ENCODE measurements at places on chromosomes 7 and 10.
A peak's percentile ranks its signal among the peaks of the same experiment; 100 is the strongest.

DNA sequence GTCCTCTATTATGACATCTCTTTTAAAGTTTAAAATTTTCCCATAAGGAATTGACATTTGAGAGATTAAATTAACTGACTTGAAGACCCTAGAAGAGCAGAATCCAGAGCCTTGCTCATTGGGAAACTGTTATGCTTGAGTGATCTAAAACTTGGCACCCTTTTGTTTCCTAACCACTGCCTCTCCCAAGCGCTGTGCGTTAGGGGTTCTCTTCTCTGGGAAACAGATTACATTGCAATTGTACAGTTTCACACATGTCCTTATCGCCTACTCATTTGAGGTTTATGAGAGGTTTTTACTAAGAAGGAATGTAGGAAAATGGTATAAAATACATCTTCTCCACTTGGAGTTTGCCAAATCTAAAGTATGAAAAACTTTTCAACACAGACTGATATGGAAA is 126.8 kb upstream of the AMPH start:
- no peak for DNase-seq

- no peak for DNase-seq
Measured at GRCh38 chr10:25493122-25493893, 318.5 kb downstream of the GPR158 start.

DNA sequence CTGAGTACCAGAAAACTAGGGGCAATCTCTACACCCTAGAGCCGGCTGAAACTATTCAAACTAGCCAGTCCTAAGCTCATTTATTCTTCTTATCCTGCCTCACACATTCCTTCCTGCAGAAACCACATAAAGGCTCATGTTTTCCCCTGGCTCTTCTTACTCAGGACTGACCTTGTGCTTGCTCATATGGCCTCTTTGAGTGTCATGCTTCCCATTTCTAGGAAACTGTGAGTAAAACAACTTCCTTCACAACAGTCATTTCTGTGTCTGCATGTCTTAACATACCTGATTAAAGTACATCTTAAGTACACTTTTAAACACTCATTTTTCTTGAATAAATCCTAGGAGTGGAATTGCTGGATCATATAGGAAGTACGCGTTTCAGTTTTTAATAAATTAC is 52.3 kb upstream of the KIAA1217 start:
- no peak for DNase-seq

DNA sequence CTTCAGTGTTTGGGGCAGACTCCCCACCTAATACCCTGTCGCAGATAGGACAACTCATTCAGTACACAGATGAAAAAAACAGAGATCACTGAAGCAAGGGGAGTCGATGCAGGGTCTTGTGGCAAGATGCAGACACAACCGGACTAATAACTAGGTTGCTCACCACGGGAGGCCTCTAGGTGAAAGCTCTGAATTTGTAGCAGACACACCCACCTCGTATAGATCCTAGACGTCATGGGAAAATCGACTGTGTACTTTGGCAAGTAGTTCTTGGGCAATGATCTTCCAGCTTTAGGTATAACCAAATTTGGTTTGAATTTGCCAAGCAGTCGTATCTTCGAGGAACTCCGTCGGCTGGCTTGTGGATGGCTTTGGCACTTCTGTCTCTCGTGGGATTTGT is 88.1 kb downstream of the TCF7L2 start:
- DNase-seq = no peak

DNA sequence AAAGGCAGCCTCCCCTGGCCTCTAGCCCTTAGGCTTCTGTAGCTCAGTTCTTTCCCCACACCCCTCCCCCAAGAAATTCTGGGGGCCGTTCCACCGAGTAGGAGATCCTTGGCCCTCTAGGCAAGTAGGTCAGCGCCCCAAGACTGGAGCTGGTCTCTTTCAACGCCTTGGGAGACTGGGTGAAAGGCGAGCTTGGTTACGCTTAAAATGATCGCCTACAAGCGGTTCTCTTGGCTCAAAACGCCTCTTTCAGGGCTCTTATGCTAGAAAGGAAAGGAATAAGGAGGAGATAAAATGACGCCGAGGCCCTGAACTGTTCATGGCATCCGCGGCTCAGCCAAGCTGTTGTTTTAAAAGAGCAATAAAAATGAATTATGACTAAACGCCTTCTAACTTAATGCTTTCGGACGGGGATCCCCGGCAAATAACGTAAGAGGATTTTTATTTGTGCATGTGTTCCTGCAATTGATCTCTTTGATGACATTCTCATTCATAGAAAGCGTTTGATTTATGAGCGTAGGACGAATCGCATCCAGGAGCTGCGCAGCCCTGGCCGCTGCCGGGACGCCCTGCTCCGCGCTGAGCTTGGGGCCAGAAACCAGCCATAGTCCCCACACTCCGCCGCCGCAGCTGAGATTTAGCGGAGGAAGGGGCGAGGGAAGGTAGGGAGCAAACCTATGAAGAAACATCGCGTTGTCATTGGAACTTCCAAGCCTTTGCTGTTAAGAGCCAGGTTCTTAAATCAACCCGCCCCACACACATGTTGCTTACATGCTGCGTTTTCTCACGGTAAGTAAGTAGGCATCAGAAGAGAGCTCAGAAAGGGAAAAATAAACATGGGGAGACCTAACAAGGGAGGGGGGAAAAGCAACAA is 3.0 kb upstream of the HOXA1 start:
- DNase-seq = no peak

- DNase-seq = peak; percentile 18
Measured at GRCh38 chr7:157113607-157114006, 25.1 kb upstream of the UBE3C start.

- DNase-seq = no peak
Measured at GRCh38 chr10:130717083-130717482, 580.9 kb downstream of the GLRX3 start.

- DNase-seq = no peak
Measured at GRCh38 chr7:71443191-71443530, 311.2 kb downstream of the GALNT17 start.

DNA sequence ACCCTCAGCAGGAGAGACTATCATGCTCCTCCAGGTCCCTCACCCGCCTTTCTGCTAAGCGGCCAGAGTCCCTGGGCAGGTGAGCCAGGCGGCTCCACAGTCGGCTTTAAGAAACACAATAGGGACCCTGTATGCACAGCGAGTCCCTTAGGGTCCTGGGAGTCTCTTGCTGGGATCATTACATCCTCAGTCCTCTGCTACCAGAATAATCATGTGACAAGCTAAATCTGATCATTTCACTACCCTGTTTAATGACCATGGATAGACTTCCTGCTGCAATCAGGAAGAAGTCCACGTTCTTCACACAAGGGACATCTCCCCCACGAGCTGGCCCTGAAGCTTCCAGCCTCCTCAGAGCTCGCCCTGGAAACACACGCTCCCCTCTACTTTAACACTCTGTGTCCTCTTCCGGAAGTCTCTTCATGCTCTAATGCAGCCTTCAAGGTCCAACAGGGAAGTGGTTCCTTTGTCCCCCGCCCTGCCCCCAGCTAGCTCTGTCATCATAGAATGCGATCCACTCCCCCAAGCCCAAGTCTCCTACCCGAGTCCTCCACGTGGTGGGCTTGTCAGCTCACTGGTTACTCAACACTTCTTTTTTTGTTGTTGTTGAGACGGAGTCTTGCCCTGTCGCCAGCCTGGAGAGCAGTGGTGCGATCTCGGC is 101.5 kb downstream of the RNF216 start:
- DNase-seq = no peak

GRCh38 chr7:9645756-9646155 is 1212.3 kb downstream of the NXPH1 start:
- DNase-seq = no peak

DNA sequence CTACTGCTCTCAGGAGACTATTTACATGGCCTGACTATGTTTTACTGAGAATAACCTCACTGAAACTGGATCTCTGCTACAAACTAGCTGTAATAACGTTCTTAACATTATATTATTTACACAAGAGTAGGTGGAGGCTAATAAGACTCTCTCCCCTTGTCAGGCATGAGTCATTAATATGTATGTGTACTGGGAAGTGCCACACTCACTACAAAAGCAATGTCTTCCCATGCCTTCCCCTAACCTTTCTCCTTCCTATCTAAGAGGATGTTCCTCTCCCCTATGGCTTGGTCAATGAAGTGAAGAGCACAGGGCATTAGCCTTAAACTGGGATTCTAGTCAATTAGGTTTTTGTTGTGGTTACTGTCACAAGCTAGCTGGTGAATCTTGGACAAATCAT is 147.9 kb downstream of the DGKB start:
- DNase-seq = no peak

DNA sequence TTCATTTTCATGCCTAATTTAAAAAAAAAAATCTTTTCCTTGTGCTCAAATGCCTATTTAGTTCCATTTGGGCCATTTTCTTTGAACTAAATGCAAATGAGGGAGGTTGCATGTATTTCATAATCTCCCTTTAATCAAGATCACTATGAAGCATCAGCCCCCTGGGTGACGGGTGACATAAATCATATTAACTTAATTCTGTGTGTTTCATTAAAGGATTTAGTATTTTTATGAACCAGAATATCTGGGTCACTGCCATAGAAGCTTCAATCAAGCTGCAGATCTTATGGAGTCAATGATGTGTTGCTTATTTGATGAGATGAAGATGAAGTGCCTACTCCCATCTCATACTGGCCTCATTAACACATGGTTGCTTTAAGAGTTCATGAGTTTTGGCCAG is 301.9 kb upstream of the PRKCQ start:
- DNase-seq = no peak

- no peak for DNase-seq
Measured at GRCh38 chr7:134014935-134015334, 112.2 kb upstream of the LRGUK start.

GRCh38 chr10:70679498-70679897 is 7.2 kb downstream of the ADAMTS14 start:
- DNase-seq = no peak

GRCh38 chr7:25881317-25882037 is 270.5 kb upstream of the NFE2L3 start:
- DNase-seq = no peak

DNA sequence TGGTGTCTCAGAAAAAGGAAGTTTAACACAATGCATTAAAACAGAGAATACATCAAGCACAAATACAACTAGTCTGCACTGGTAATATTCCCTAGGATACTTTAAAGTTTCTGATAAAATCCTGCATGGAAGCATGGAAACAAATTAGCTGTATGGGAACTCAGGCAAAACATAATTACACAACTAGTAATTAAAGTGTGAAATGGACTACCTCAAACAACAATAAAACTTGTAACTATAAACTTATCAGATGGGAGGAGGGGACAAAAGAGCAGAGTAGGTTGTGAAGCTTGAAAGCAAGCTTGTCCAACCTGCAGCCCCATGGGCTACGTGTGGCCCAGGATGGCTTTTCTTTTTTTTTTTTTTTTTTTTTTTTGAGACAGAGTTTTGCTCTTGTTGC is 98.9 kb downstream of the PARD3 start:
- no peak for DNase-seq

- DNase-seq = no peak
Measured at GRCh38 chr10:33735464-33735923, 401.0 kb upstream of the NRP1 start.

GRCh38 chr10:10056961-10057360 is 960.7 kb upstream of the CELF2 start:
- no peak for DNase-seq

DNA sequence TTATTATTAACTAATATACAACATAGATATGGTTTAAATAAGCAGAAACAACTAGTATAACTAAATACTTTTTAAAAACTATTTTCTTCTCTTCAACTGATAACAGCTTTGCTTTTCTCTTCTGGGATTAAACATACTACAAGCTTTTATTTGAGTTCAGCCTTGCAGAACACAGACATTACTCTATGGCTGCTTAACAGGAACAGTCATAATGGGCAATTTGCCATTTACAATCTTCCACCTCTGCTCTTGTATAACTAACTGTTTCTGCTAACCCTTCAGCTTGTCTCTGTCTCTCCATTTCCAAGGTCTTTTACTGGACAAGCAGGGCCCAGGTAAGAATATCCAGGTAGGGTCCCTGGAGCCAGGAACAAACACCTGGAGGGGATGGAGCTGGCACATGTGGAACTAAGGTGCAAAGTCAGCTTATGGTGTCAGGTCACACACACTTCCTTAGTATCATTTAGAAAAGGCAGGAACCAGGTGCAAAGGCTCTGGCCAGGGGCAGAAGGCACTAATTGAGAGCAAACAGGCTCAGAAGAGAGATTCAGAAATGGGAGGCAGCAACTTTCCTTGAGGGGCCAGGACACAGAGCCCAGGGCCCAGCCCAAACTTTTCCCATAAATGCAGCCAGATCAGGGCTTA is 93.1 kb downstream of the STRA8 start:
- no peak for DNase-seq

- DNase-seq = no peak
Measured at GRCh38 chr10:65033957-65034356, 1512.8 kb downstream of the REEP3 start.

DNA sequence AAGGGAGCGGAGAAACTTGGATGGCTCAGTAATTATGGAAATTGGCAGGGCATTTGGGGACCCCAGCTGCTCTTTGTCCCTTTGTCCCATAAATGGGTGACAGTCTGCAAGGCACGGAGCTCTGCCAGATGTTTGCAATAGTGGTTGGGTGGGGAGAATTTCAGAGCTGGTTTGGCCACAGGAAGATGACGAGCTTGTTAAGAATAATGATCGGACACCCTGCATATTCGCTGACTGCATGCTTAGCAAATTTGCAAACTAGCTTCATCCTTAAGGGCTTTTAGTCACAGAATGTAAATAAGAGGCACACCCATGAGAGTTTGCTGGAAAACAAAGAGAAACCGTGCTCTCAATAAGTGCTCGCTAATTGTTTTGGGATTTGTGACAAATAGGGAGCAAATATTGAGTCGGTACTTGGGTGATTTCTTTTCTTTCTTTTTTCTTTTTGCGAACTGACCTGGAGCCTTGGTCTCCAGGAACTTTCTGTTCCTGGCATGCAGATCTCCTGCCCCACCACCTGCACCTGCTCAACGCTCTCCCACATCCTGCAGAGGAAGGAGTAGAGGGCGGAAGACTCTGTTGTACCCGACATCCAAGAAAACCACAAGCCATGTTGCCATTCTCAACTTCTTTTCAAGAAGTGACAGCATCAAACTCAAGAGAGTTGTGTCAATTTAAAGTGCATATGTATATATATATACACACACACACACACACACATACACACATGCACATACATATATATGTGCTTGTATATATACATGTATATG is 238.9 kb downstream of the CAMK1D start:
- no peak for DNase-seq

DNA sequence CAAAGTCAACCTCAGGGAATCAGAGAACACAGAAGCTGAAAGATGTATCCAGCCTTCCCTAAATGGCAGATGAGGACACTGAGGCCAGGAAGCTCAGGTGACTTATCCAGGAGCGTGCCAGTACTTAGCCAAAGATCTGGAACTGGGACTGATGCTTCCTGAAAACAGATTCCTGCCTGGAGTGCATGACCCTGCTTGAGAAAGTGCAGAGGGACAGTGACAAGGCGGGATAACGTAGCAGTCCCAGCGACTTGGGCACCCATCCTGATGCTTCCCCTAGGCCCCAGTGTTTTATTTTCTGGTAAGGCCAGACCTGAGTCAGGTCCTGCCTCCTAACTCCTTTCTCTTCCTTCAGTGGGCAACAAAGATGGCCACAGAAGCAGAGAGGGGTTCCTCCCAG is 48.6 kb downstream of the KIAA1217 start:
- DNase-seq = no peak

- no peak for DNase-seq
Measured at GRCh38 chr10:60197206-60197605, 192.5 kb downstream of the ANK3 start.

All from stimulated activated CD4-positive, alpha-beta T cell treated with anti-CD3 and anti-CD28 coated beads, Interleukin-4, amount 100 ng/mL, for 24 hours (primary cell).